ENCODE measurements at places on chromosomes 2 and 18. TPM values are rescaled to one million over a fixed set of nuclear protein-coding genes. Genes with fewer than 3 reads are reported as not detected.

DNA sequence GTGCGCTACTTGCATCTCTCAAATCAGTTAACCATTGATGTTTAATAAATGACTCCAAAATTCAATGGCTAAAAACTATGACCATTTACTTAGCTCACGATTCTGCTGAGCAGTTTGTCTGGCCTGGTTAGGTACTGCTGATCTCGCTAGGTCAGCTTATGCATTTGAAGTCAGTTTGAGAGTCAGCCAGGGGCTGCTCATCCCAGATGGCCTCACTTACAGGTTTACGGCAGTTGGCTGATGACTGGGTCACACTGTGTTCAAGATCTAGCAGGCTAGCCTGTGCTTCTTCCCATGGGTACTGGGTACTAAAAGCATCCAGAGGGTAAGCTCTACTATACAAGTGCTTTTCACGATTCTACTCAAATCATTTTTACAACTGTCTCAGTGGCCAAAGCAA, 122.1 kb downstream of the DLGAP1 start:
- DNase-seq = no peak

GRCh38 chr2:134014196-134014960, 239.5 kb upstream of the MGAT5 start:
- no peak for DNase-seq

SMYD1 gene
- total RNA-seq = not detected

- DNase-seq = no peak
Observed at GRCh38 chr2:127678991-127679390, 3.7 kb upstream of the LIMS2 start.

- no peak for DNase-seq
Observed at GRCh38 chr2:137051778-137052398, 286.5 kb downstream of the THSD7B start.

All from posterior vena cava (tissue), 2 donors.